ENCODE measurements at places on chromosomes 2 and 18.
A peak's percentile ranks its signal among the peaks of the same experiment; 100 is the strongest.

- no peak for DNase-seq
These were observed 80.8 kb downstream of the DYSF start for GRCh38 chr2:71534201-71534600.

- no peak for DNase-seq
These were observed 23.3 kb upstream of the ALPI start for GRCh38 chr2:232432598-232433184.

DNA sequence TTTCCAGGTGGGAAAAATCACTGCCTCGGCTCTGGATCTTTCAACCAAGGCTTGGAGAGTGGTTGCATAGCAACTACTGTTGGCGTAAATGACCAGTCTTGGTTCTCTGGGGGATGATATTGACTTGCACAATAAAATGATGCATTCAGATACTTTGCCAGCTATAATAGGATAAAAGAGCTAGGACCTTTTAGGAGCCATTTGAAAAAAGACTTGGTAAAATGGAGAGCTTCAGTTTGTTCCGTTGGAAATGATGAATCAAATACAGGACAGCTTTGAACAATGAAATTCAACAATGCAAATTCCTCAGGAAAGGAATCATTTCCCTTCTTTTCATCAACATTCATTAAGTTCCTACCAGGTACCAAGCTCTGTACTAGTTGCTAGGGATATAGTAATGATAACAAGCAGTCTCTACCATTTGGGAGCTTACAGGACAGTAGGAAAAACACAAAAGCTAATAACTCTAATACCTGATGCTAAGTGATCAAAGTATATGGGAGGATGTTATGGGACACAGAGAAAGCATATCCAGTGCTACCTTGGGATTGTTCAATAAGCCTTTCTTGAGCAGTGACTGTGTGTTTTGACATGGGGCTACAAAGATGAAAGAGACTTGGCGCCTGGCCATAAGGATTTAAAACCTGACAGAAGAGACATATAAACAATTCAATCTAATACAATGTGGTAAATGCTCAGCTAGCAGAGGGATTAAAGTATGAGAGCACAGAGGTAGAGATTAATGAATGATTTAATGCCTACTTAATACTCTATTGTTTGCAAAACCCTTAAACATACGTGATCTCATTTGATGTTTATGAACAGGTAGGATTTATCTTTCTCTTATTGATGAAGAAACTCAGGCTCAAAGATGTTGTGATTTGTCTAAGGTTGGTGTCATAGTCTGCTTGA lies 110.7 kb downstream of the QPCT start:
- no peak for DNase-seq

DNA sequence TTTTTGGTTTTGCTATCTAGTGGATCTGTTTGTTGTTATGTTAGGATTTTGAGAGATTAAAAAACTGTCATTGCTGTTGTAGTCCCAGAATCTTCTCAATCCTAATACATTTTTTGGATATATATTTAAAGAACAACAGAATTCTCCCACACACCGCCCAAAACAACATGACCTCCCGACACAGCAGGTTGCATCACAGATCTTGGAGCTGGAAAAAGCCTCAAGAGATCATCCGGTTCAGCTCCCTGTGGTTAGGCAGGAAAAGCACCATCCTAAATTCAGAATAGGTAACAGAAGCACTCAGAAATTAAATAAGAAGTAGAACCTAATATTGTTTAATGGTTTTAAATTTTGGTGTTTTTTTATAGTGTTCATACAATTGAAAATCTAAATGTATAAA lies 251.4 kb upstream of the STON1 start:
- no peak for DNase-seq

DNA sequence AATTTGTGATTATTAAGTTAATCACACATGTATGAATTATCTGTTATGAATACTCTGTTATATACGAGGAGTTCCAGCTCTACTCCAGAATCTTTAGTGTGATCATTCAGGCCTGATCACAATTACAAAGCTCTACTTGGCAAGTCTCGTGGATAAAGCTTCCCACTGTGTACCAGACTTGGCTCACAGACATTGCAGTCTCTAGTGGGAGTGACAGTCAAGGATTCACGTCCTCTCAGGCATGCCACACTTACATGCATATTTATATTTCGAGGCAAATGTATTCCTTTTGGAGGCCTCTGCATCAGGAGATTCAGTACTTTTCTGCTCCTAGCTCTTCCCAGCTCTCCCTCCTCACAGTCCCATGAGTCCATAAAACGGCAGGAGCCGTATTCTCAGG lies 403.4 kb upstream of the CDH7 start:
- no peak for DNase-seq

DNA sequence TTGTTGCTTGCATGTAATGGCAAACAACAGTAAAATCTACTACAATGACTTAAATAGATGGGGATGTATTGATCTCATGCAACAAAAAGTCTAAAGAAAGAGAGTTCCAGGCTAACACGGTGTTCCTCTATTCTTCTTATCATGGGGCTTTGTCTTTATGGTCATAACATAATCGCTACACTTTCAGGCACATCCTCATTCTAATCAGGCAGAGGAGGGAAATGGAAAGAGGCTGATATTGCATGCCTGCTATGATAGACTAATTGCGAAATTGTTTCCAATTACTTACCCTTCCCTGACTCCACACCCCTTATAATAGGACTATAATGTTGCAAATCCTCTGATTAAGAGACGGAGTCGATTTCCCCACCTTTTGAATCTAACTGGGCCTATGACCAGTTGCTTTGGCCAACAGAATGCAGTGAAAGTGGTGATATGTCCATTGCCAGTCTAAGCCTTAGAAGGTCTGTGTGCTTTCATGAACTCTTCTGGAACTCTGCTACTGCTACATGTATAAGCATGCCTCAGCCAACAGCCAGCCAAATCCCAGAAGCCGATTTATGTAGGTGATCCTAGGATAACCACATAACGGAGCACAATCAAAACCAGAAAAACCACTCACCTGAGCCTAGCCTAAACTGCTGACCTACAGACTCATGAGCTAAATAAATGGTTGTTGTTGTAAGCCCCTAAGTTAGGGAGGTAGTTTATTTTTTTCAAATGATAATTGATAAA lies 180.3 kb upstream of the TACR1 start:
- DNase-seq = no peak

DNA sequence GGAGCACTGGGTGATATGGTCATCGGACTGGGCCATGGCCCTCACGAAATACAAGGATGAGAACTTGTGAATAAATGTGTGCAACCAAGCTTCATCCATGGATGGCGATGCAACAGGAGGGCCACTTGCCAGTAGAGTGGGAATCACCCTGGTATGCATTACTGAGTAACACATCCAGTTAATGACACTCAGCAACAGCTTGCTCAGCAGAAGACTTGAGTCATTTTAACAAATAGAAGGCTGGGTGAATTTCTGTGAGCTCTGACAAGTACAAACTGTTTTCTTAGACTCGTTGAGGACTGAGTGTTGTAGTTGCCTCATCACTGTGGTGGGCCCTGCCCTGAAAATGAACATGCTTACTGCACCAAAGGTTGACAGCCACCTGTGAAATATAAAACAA lies 221.6 kb downstream of the NCKAP5 start:
- DNase-seq = no peak

- DNase-seq = no peak
These were observed 253.6 kb upstream of the TNP1 start for GRCh38 chr2:217113491-217113890.

DNA sequence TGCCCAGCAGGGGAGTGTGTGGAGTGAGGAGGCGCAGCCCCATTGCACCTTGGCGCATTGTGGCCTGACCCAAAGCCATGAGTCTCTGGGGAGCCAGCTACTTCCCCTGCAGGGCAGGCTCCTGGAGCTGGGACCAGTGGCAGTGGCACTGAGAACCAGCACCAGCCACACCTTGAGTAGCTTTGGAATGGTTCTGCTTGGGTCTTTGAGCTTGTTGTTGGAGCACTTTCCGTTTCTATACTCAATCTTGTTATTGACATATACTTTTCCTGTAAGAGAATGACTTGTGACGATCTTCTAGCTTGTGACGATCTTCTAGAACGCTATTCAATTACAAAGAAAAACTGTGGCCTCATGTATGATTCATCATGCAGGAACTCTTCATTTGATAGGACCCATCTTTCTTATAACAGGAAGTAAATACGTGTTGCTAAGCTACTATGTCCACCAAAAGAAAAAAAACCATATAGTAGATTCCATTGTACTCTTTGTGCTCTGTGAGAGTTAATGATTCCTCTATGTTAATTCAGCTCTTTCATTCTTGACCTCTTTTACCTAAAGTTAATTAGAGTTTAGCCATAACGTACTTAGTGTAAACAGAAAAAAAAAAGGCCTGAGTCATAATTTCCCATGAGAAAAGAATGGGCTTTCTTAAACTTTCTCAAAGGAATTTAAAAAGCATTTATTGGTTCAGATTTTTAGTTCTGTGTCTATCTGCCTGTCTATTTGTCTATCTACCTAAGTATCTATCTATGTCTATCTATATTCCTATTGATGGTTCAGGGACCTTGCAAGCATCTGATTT lies 113.1 kb downstream of the GATA6 start:
- no peak for DNase-seq

GRCh38 chr2:238650536-238650935 lies 197.3 kb upstream of the TWIST2 start:
- DNase-seq = no peak

- DNase-seq = peak; percentile 32
These were observed 1.9 kb upstream of the STAT4 start for GRCh38 chr2:191152482-191153240.

DNA sequence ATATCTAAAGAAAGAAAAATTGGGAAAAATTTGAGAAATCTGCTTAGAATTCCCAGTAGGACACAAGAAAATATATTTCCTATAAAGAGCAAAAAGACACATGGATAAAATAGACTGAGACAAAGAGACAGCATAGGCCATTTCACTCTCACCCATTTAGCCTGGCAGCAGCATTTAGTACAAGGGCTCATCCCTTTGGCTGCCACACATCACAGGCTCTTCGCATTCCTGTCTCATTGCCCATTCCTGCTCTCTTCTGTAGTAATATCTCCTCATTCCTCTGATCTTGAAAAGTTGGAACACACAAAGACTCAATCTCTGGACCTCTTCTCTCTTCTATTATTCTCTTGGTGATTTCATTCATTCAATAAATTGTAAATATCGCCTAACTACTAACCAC lies 162.6 kb downstream of the SOX11 start:
- DNase-seq = no peak

- no peak for DNase-seq
These were observed 423.6 kb upstream of the POU3F3 start for GRCh38 chr2:104430359-104430740.

DNA sequence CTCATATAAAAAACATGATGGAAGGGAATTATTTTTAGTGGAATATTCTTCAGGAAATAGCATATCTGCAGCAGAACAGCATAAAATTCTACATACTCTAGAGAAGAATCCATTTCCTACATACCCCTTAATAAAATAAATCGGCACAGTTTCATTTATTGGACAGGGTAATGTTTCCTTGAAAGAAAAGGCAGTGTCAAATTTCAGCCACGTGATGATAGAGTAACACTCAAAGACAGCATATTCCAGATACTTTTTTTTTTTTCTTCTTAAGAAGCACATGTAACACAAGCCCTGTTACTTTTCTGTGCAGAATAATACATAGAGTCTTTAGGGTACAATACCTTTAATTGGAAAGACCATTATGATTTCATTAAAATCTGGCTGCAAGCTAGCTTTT lies 204.4 kb downstream of the SRBD1 start:
- DNase-seq = no peak

GRCh38 chr2:226142463-226142862 lies 657.2 kb downstream of the IRS1 start:
- no peak for DNase-seq

DNA sequence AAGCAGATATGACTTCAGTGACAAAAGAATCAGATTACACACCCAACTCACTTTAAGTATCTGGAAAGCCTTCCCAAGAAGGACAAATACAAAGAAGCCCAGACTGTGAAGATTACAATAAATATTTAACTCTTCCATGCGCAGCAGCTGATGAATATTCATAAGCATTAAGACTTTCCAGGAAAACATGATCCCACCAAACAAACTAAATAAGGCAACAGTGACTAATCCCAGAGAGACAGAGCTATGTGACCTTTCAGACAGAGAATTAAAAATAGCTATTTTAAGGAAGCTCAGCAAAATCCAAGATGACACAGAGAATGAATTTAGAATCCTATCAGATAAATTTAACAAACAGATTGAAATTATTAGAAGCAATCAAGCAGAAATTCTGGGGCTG lies 108.2 kb upstream of the UBE2E3 start:
- DNase-seq = no peak

DNA sequence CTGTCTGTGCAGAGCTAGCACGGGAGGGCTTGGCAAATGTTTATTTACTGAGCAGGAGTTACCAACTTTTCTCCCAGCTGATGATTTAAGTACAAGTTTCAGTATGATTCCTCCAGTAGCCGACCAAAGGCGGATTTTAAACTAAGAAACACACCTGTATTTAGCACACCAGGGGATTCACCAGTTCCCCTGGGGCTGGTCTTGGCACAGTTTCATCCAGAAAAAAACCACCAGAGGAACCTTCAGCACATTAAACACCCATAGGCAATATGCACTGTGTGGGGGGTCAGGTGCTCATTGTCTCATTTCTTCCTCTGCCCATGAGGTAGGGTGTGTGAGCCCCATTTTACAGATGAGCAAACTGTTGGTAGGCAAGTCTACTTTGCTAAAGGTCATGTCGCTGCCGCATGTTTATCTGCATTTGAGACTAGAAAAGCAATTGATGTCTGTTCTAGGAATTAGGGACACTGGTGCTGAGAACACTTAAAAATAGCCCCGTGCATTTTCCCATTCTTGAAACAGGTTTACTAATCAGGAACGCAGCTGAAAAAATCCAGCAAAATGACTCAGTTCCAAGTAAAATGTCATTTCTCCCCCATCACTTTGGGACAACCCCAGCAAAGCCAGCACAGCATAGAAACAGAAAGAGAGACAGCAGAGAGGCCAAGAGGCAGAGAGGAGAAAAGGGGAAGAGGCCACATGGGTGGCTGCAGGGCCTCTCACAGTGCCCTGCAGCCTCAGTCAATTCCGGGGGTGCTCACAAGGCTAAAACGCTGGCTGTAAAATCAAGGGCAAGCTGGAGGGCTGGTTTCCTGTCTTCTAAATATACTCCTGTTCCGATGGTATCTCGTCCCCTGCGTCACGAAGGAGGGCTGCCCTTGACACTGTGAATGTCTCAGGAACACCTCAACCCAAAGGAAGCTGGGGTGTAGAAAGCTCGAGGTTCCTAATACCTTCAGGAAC lies 166.8 kb upstream of the ID2 start:
- peak; percentile 95 for DNase-seq

DNA sequence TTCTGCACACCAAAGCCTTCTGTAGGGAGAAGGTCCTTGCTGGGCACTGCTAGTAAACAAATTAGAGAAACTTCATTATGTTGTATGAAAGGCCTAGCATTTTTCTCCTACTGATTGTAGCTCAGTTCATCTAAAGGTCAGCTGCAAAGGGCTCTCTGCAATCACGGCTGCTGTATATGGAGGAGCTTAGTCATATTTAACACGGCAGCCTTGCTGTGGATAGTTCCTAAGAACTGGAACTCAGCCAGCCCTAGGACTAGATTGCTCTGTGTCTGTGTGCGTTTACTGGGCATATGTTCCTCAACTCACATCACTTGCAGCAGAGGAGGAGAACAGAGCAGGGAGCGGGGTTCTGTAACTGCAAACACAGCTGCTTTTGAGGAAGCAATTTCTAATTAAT lies 1103.9 kb upstream of the KLHL29 start:
- DNase-seq = no peak

- DNase-seq = no peak
These were observed 264.6 kb upstream of the STON1 start for GRCh38 chr2:48265169-48266030.

All from GM12865 (cell line).